Mammary epithelial cell (primary cell): ENCODE measurements at places on chromosomes 1 and 21. TPM values are rescaled to one million over a fixed set of nuclear protein-coding genes. Genes with fewer than 3 reads are reported as not detected.

Gene FCER1G
- total RNA-seq = 1.0 TPM in 1 of 2 replicates, not detected in the other

Gene TMEM52
- 1.3 and 1.6 TPM in 2 replicates for total RNA-seq

Gene PKLR
- not detected for total RNA-seq

Gene PAFAH2
- total RNA-seq = 17.2 TPM

DNA sequence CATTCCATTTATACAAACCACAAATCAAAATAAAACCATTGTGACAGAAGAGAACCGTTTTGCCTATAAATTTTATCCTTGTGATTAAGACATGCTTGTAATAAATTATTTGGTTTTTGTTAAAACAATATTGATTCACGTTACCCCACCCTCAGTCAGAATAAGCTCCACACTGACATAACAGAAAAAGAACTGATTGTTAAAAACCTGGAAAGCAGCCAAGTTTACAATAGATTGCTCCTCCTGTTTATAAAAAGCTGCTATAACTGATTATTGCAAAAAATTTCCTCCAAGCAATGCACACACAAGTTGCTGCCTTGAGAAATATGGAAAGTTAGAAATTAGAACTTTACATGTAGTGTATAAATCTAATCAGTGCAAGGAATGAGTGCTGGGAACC, 263.5 kb downstream of the SETD4 start:
- DNase-seq = peak; percentile 39

DNA sequence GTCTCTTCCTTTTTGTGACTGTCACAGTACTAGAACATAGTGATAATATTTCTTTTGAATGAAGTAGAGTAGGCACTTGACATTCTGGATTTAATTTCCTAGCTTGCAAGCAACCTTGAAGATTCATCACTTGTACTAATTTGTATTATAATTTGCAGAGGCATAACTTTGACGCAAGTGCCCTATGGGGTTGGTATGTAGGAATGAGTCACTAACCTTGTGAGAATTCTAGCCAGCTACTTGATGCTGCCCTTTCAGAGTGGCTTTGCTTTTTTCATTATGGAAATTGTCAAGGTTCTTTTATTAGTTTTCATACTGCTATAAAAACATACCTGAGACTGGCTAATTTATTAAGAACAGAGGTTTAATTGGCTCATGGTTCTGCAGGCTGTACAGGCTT, 13.7 kb upstream of the DPH5 start:
- DNase-seq = no peak

DNA sequence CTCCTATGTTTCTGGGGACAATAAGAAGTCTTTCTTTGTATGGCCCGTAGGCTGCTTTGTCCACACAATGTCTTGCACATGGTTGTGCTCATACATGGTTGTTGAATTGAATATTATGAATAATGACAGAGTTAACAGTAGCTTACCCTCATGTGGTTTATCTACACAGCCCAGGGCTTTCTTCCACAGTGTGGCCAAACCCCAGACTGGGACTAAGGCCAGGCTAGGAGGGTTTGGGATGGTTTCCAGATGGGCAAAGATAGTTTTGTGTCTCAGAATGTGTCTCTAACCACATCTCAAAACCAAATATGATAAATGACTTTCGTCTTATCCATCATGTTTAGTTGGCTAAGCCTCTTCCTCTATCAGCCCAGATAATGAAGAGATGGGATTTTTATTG, 65.2 kb downstream of the CACNA1E start:
- DNase-seq = no peak

DNA sequence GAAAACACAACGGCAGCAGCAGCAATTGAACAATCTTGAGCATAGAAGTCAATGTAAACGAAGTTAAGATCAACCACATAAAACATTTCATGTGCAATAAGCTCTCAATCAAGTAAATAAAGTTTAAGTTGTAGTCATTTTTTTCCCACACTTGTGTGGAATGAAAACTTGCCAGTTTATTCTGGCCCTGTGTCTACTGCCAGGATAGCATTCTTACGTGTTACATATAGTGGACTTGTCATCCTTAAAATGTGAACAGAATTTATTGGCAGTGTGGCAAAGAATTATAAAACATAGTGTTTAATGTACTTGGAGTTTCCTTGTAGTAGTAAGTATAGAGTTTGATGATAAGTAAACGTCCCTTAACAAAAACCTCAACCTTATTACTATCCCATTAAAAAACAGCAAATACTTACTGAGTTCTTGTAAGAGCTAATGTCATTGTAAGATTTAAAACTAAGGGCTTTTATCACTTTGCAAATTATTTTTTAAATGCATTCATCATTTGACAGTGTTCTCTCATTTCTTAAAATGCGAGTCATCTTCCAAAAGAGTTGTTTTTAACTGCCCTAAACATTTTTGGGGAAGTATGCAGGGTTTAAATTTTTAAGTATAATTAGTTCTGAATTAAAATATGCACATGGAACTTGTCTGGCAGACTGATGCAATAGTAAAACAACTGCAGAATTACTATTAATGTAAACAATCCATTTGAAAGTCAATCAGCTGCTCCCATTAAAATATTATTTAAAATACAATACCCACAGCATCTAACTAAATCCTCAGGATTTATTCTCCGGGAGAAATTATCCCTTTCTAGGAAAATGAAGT, 7.9 kb downstream of the COX20 start:
- no peak for DNase-seq

GRCh38 chr1:214542275-214543199, 8.9 kb downstream of the PTPN14 start:
- no peak for DNase-seq

DNA sequence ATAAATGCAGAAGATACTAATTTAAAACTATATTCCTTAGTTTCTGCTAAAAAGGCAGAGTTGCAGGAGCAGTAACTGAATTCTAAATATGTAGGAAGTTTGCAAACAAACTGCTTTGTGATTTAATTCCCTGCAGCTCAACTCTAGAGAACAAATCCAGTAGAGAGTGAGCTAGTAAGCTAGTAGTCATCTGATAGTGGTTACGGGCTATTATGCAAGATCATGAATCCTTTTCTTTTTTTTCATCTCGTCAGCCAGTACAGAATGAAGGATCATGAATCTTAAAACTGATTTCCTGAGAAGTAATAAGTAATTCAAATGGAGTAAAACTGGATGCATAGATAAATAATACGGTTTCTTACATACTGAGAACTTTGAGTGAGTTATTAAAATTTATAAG, 3.3 kb downstream of the DPH5 start:
- DNase-seq = peak; percentile 51

GRCh38 chr1:56973923-56974742, 8.3 kb upstream of the C8B start:
- peak; percentile 9 for DNase-seq

DNA sequence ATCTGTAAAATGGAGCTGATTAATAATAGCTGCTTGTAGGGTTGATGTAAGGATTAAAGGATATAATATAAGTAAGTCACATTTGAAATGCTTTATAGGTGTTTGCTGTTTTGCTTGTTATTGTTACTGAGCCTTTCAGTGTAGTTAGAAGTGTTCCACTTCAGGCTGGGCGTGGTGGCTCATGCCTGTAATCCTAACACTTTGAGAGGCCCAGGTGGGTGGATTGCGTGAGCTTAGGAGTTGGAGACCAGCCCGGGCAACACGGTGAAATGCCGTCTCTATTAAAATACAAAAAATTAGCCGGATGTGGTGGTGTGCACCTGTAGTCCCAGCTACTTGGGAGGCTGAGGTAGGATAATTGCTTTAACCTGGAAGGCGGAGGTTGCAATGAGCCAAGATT, 12.2 kb downstream of the TRNAU1AP start:
- DNase-seq = no peak

- no peak for DNase-seq
Observed at GRCh38 chr1:16208270-16208987, 4.0 kb downstream of the ARHGEF19 start.

DNA sequence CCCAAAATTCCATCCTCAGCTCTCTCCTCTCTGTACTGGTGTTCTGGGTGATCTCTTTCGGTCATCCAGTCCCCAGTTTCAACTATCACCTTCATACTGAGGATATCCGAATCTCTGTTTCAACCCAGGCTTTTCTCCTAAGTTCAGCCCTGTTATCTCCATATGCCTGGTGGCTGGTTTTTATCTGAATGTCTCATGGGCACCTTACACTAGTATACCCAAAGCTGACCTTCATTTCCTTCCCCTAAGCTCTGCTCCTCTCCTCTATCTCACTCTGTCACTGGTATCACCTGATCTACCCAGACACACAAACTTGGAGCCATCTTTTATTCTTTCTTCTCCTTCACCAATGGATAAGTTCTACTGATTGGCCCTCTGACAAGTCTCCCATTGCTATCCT, 53.0 kb downstream of the LRRC71 start:
- DNase-seq = no peak

DNA sequence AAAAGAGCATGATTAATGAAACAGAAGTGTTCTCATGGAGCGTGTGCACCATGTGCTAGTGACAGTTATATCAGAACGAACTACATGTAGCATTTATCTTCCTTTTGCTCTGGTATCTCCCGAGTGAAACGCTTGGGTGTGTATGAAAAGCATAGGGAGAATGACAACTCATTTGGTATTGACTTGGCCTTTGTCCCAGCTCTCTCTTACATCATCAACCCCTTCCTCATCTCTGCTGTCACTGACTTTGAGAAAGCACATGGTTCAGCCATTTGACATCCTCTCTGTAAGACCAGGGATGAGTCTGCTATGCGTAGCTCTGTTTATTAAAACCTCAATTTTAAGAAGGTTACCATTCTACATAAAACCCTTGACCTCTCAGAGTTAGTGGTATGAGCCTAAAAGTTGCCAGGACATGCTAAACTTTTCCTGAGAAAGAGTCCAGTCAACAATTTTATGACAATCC, 201.0 kb downstream of the NRIP1 start:
- no peak for DNase-seq

DNA sequence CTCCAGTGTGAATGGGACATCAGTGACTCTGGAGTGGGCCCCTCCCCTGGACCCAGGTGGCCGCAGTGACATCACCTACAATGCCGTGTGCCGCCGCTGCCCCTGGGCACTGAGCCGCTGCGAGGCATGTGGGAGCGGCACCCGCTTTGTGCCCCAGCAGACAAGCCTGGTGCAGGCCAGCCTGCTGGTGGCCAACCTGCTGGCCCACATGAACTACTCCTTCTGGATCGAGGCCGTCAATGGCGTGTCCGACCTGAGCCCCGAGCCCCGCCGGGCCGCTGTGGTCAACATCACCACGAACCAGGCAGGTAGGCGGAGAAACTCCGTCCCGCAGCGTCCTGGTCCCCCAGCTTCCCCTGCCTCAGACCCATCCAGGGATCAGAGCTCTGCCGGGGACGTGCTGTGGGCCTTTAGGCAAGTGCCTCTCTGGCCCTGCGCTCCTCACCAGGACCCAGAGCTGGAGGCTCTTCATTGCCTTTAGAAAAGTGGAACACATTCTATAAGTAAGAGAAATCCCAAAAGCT, 25.7 kb downstream of the EPHA8 start:
- DNase-seq = no peak

- peak; percentile 60 for DNase-seq
Observed at GRCh38 chr1:24275510-24275909, 43.6 kb upstream of the GRHL3 start.

DNA sequence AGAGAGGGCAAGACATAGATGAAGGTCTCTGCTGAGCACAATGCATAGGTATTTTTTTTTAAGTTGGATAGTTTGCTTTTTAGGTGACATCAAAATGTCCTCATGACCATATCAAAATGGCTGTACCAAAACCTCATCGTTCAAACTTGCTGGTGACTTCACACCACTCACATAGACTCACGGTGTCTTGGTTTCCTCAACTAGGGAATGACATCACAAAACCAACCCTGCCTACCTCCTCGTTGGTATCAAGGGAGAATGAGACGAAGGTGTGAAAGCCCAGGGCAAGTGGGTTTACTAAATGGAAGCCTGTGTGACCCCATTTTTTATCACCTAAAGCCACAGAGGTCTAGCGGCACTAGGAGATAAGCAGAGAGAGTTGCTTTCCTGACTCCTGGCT, 1.6 kb downstream of the PIGR start:
- DNase-seq = no peak

DNA sequence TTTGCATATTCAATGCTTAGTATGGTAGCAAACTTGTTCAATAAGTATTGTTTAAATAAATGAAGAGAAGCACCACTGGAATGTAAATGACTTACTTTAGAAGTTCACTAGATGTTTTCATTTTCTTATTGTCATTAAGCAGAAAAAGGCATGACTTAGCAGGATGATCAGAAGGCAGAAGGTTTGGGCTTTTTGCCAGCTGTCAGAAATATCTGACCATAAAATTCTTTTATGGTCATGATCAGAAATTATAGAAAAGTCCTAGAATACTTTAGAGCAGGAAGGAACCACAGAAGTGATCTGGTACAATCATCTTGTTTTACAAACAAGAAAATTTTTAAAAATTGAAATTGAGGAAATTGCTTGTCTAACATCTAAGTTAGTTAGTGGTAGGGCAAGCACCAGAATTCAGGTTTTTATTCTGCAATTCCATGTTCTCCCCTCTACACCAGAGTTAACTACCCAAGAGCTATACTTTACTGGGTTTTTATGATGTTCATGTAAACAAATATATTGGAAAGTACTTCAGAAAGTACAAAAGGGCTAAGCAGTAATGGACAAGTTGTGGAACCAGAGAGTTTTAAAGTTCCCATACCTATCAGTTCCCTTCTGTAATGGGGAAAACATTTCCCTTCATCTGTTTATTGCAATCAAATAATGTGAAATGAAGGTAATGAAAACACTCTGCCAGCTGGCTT, 10.1 kb downstream of the FMO5 start:
- DNase-seq = no peak

- no peak for DNase-seq
Observed at GRCh38 chr1:3907031-3907534, 7.0 kb upstream of the C1orf174 start.

DNA sequence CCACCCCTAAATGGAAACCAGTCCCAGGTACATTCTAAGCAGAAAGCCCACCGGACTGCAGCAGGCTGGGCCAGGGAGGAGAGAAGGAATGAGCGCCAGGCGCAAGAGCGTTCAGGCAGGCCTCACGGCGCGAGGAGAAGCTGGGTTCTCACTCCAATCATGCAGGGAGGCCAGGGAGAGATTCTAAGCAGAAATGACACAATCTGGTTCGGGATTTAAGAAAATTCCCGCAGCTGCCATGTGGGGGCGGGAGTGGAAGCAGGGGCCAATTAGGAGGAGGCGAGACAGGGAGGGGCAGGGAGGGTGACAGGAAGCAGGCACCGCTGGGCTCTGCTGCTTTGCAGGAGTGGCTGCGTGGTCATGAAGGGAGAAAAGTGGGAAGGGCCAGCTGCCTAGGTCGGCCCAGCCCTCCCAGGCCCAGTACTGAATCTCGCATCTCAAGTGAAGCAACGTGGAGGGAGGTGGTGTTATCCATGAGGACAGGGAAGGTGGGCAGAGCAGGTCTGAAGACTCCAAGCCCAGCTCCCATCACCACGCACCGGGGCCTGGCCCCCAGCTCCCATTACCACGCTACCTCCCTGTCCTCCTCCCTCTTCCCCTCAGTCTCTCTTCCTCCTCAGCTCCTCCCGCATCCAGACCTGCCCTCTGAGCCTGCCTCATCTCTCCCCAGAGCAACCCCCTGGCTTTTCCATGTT, 11.8 kb downstream of the NPHP4 start:
- DNase-seq = no peak

- peak; percentile 62 for DNase-seq
Observed at GRCh38 chr1:97893844-97894243, 27.0 kb downstream of the DPYD start.
